ENCODE measurements at places on chromosomes 5 and 9. TPM values are rescaled to one million over a fixed set of nuclear protein-coding genes. Genes with fewer than 3 reads are reported as not detected.

DNA sequence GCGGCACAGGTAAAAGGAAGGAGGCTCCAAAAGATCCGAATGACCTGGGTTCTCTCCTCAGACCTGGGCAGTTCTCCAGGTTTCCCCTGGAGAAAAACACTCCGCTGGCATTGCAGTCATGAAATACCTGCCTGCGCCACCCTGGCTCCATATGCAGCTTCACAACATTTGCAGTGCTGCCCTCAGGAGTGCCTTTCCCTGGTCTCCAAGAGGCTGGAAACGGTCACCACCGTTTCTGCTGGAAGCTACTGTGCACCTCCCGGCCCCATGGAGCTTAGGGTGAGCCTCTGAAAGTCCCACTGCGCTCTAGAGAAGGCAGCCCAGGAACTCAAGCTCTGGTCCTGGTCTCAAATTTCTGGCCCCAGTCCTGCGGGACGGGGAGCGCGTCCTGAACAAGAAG lies 670 bp downstream of the UGT3A1 start:
- DNase-seq, result no peak

DNA sequence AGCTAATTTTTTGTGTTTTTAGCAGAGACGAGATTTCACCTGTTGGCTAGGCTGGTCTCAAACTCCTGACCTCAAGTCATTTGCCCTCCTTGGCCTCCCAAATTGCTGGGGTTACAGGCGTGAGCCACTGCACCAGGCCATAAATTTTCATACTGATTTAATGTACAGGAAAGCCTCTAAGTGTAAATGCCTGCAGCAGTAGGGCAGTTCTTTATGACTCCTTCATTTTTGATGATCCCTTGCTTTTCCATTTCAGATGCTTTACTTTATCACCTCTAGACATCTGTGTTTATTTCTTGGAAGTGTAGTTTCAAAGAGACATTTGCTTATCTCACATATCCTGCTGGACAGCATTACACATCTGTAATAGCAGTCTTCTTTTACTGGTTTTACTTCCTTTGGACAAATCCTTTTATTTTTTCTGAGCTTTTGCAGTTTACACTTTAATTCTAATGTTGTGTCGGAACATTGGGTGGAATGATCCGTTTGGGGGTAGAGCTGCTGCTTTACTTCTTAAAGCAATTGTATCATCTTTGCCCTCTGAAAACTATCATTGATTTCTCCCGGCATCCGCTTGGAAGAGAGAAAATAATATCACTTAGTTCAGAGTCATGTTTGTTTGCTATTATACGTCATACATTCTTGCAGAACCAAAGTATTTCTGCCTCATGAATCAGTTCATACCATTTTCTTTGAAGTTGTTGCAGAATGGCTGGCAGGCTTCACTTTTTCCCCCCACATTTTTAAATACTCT lies 36.0 kb downstream of the SCGB3A1 start:
- DNase-seq, result no peak

DNA sequence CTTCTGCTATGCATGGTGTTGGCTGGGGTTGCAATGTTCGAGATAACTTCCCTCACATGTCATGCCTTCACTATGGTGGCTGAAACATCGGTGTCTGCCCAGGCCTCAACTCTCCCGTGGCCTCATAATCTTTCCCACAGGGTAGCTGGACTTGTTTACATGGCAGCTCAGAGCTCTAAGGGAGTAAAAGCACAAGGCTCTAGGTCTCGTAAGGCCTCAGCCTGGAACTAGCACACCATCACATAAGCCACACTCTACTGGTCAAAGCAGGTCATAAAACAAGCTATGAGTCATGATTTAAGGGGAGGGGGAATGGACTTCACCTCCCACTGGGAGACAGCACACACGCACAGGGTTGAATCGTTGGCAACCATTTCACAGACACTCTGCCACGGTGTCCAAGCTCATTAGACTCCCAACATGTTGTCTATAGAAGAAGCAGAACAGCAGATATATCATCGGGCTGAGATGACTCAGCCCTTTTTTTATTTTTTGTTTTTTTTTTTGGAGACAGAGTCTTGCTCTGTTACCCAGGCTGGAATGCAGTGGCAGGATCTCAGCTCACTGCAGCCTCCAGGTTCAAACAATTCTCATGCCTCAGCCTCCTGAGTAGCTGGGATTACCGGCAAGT lies 66.8 kb upstream of the IL17B start:
- peak; percentile 47 for DNase-seq

DNA sequence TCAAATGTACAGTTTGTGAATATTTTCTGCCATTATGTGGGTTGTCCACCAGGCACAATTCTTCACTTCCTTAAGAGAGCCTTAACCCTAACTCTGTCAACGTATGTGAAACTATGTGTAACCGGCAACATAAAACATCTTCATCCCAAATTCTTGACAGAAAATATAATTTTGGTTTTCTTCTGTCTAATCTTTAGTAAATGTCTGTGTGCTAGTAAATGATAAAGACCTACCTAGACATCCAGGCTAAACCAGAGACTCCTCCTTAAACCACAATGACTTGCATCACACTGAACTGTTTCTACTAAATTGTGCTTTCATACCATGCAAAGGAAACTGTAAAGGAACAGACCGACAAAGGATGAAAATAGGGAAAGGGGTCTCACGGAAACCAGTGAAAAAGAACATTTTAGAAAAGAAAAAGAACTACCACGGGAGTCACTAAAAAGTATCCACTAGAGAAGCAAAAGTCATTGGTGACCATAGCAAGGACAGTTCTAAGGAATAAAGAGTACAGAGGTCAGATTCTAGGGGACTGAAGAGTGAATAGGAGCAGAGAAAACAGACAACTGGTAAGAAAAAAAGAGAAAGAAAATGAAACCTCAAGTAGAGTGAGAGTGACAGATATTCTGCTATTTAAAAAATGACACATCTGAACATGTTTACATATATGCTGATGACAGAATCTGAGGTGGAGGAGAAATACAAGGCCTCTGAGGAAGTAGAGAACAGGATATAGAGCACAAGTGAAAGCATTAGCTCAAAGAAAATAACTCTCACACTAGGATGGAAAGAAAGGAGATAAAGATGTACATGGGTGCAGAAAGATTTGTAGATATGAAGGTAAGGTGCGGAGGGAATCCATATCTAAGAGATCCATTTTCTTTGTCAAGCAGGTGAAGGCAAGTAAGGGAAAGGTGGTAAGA lies 49.4 kb downstream of the FNIP1 start:
- no peak for DNase-seq

GRCh38 chr9:128892221-128892921 lies 10.4 kb downstream of the LRRC8A start:
- DNase-seq, result no peak

DNA sequence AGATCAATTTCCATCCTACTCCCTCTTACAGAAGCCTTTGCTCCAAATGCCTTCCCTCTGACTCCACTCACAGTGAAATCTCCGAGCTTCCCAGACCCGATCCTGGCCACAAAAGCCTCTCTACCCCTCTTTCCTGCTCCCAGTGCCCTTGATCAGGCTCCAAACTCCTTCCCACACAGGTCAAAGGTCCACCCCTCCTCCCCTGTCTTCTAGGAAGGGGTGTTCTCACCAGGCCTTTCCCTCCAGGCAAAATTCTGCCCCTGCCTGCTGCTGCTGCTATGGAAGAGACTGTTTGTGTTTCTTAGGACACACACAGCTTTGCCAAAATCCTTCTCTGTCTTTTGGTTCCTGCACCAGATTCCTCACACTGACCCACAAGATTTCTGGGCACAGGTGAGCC lies 85.8 kb upstream of the ALDH1A1 start:
- no peak for DNase-seq

- DNase-seq, result no peak
Observed at GRCh38 chr9:68669218-68669617, 35.8 kb upstream of the PIP5K1B start.

DNA sequence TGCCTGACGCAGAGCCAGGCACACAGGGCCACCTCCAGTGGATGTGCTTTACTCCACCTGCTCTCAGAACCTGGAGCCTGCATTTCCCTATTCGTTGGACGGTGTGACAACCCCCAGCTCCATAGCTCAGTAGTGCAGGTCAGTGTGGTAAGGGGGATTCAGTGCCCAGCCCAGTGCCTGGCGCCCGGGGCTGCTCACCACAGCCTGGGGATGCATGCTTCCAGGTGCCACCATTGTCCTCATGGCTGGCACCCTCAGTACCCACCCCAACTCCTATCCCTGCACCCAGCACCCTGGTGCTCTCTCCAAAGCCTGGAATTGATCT lies 32.8 kb upstream of the ADAMTS2 start:
- no peak for DNase-seq

- DNase-seq, result no peak
Observed at GRCh38 chr5:13328316-13328715, 616.2 kb downstream of the DNAH5 start.

- DNase-seq, result no peak
Observed at GRCh38 chr9:76891874-76892273, 14.0 kb downstream of the PRUNE2 start.

- no peak for DNase-seq
Observed at GRCh38 chr9:37104183-37104889, 16.0 kb upstream of the ZCCHC7 start.

DNA sequence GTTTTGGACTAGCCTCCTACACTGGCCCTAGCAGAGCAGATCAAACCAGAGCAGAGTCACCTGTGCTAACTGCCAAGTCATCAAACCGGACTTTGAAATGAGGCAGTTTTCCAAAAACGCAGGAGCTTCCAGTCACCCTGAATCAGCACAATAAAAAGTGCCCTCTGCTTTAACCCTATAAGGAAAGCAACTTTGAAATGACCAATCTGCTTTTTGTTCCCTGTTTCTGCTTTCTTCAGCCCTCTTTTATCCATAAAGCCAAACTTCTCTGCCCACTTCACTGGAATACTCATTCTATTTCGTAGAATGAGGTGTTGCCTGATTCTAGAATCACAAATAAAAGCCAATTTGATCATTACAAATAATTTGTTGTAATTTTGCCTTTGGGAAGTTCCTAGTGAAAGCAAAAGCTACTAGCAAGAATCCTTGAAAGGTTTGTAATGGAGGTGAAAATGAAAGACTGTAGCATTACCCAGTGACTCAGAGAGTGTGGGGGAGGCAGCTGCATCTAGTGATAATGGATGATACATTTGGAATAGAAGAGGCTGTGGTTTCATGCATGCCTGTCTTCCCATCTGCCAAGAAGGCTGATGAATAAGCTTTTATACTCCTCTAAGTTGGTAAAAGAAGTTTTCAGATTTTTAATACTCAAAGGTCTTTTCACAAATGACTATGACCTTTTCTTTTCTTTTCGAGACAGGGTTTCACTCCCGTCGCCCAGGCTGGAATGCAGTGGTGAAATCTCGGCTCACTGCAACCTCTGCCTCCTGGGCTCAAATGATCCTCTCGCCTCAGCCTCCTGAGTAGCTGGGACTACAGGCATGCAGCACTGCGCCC lies 14.9 kb downstream of the SPAAR start:
- DNase-seq, result peak; percentile 49

- no peak for DNase-seq
Observed at GRCh38 chr9:133108794-133109641, 12.0 kb downstream of the RALGDS start.

DNA sequence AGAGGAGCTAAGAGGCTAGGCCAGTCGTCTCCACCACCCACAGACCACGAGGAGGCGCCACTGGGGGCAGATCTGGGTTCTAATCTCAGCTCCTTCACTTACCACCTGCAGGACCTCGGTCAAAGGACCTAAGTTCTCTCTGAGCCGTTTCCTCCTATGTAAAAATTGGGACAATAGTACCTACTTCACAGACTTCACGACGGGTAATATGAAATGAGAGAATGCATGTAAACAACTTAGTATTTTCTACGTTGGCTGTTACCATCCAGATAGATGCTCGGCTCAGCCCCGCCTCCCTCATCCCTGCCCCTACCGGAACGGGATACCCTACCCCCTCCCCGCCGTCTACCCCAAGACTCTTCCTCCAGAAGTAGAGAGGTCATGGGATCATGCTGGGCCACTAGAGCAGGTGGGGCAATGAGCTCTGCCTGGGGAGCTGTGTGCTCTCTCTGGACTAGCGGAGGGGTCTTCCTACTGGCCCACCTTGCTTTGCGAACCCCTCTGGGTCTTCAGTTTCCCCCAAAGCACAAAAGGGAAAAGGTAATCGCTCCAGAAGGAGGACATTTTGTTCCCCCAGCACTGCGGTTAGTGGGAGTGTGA lies 541 bp downstream of the GNPDA1 start:
- peak; percentile 73 for DNase-seq

GRCh38 chr5:119512277-119512676 lies 60.0 kb downstream of the HSD17B4 start:
- DNase-seq, result peak; percentile 19

DNA sequence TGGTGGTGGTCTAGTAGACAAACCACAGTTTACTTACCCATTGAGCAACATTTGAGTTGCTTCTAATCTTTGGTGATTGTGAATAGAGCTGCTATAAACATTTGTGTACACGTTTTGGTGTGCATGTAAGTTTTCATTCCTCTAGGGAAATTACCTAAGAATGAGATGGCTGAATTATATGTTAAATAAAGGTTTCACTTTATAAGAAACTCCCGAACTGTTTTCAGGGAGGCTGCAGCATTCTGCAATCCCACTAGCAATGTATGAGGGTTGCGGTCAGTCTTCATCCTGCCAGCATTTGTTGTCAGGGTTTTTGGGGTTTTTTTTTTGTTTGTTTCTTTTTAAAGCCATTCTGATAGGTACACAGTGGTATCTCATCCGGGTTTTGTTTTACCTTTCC lies 45.7 kb upstream of the PPARGC1B start:
- DNase-seq, result no peak

GRCh38 chr9:127323393-127323792 lies 58.8 kb downstream of the GARNL3 start:
- DNase-seq, result no peak

Gene PCA3
- not detected for total RNA-seq

Gene TDRD7
- total RNA-seq, result 4.9 TPM

Gene KLHL3
- total RNA-seq, result 0.66 TPM

Gene GLRA1
- not detected for total RNA-seq

Gene TXNDC8
- total RNA-seq, result not detected

Gene GHR
- total RNA-seq, result not detected

Gene KCTD16
- total RNA-seq, result 1.1 TPM

Gene CDO1
- 3.2 TPM for total RNA-seq

Gene ALDH1A1
- 8.8 TPM for total RNA-seq

Gene IFNE
- total RNA-seq, result not detected

Gene TLE4
- total RNA-seq, result 24.3 TPM

Gene STRBP
- total RNA-seq, result 84.9 TPM

Gene WDR31
- 2.4 TPM for total RNA-seq

Gene FOXD4L5
- 0.13 TPM for total RNA-seq

Gene PCDHAC2
- total RNA-seq, result 7.1 TPM
